HT1080 (cell line): ENCODE measurements at places on chromosomes 3 and 15. TPM values are rescaled to one million over a fixed set of nuclear protein-coding genes. Genes with fewer than 3 reads are reported as not detected.
A peak's percentile ranks its signal among the peaks of the same experiment; 100 is the strongest.

The GNAT1 gene
- total RNA-seq, result not detected in 2 replicates

GRCh38 chr3:128648940-128649663 is 1.5 kb downstream of the RPN1 start:
- DNase-seq, result no peak

- DNase-seq, result peak; percentile 69
These were observed 440 bp downstream of the DCBLD2 start for GRCh38 chr3:98901119-98901391.

- DNase-seq, result no peak
These were observed 116.8 kb upstream of the SPATA16 start for GRCh38 chr3:173257797-173258196.

- no peak for DNase-seq
These were observed 431.4 kb downstream of the GRM7 start for GRCh38 chr3:7292362-7292761.

The ASB14 gene
- total RNA-seq, result 0.20 TPM in 1 of 2 replicates, not detected in the other

- DNase-seq, result no peak
These were observed 210.6 kb downstream of the ARPP21 start for GRCh38 chr3:35849963-35850362.

DNA sequence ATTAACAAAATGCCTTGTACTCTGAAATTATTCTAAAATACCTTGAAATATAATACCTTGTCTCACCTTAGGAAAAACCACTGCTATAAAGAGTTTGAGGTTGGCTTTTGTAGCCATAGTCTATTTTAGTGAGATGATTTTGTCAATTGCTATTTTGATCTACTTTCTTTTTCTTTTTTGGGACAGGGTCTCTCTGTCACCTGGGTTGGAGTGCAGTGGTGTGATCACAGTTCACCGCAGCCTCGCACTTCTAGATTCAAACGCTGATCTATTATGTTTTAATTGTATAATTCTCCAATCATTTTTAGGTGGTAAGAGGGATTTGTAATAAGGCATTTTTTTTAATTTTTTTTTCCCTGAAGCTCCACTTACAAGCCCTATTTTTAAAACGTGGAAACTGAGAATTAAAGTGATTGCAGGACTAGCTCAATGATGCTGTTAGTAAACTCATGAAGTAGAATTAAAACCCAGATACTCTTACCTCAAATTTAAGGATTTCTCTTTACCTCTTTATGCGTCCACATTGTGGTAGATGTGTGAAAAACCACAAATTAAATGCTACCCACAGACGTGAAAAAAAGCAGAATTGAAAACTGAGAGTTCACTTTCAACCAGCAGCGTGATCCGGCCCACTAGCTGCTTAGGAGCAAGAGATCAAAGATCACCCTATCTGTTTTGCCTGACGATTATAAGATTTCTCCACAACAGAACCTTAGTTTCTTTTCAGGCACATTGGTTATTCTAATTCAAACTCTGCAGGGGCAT is 384.2 kb downstream of the CGGBP1 start:
- DNase-seq, result no peak

GRCh38 chr15:68154923-68155559 is 50.1 kb downstream of the CALML4 start:
- peak; percentile 36 for DNase-seq

DNA sequence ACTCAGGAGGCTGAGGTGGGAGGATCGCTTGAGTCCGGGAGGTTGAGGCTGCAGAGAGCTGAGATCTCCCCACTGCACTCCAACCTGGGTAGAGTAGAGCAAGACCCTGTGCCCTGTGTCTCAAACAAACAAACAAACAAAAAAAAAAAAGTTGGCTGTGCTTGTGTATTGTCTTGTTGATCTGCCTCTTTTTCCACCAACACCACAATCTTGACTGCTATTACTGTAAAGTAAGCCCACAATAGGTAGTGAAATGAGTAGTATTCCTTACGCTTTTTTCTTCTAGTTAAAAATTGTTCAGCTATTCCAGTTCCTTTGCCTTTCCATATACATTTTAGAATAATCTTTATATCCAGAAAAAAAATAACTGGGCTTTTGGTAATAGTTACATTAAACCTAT is 35.5 kb downstream of the PTH1R start:
- DNase-seq, result no peak

DNA sequence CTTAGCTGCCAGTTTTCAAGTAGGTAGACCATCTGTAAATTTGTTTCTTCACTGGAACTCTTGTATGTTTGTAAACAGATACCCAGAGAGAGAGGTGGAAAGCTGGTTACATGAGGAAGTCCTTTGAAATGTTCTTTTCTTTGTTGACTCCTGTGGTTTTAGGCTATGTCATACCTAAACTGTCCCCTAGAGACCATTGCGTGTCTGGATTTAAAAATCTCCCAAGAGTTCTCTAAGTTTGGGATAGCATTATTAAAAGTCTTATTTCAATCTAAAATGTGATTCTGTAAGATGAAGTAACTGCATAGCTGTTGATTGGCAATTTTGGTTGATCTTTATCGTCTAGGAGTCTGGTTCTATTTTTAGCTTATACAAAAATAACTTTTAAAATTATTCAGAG is 127.2 kb downstream of the GHSR start:
- no peak for DNase-seq

DNA sequence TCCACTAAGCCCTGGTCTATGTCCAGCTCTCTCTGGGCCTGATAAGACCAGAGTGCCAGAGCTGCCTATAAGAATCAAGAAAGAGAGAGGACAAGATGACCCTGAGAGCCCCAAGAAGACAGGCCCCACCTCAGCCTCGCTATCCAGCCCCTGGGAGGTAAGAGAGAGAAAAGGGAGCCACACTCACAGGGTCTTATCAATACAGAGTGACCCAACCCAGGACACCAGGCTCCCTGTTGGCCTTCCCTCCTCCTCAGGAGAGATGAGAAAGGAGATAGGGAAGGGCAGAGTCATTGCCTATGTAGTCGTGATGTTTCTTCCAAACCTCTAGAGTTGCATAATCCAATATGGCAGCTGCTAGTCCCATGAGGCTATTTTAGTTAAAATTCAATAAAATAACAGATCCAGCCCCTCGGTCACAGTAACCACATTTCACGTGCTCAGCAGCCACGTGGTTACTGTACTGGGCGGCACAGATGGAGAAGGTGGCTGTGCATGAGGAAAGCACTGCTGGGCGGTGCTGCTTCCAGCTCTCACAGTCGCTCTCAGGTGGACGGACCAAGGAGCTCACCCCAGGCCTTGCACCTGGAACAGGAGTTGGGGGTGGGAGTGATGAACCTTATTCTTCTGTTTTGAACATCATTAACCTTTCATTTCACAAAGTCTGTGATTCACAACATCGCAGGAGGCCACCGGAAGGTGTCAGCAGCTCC is 525.8 kb downstream of the SHQ1 start:
- DNase-seq, result no peak
